Epithelial cell of alveolus of lung (primary cell): ENCODE measurements at places on chromosomes 4 and X. TPM values are rescaled to one million over a fixed set of nuclear protein-coding genes. Genes with fewer than 3 reads are reported as not detected.

The BMX gene
- under 0.01 TPM in 1 of 2 replicates, not detected in the other for total RNA-seq

The ARHGAP36 gene
- total RNA-seq: not detected in 2 replicates

The BEX1 gene
- total RNA-seq: 0.96 and 13.6 TPM in 2 replicates

The SLC10A4 gene
- total RNA-seq: not detected in 2 replicates

The IL21 gene
- not detected in 2 replicates for total RNA-seq

The ZNF157 gene
- under 0.01 TPM in 1 of 2 replicates, not detected in the other for total RNA-seq

The GATA1 gene
- not detected in 2 replicates for total RNA-seq

The SPATA4 gene
- 0.13 TPM in 1 of 2 replicates, not detected in the other for total RNA-seq

The CTAG1A gene
- not detected in 2 replicates for total RNA-seq

The ASB12 gene
- total RNA-seq: not detected in 2 replicates
